ENCODE measurements at places on chromosomes 12 and 14.

- peak; percentile 80 for DNase-seq
Measured at GRCh38 chr12:117284140-117284539, 77.3 kb downstream of the NOS1 start.

DNA sequence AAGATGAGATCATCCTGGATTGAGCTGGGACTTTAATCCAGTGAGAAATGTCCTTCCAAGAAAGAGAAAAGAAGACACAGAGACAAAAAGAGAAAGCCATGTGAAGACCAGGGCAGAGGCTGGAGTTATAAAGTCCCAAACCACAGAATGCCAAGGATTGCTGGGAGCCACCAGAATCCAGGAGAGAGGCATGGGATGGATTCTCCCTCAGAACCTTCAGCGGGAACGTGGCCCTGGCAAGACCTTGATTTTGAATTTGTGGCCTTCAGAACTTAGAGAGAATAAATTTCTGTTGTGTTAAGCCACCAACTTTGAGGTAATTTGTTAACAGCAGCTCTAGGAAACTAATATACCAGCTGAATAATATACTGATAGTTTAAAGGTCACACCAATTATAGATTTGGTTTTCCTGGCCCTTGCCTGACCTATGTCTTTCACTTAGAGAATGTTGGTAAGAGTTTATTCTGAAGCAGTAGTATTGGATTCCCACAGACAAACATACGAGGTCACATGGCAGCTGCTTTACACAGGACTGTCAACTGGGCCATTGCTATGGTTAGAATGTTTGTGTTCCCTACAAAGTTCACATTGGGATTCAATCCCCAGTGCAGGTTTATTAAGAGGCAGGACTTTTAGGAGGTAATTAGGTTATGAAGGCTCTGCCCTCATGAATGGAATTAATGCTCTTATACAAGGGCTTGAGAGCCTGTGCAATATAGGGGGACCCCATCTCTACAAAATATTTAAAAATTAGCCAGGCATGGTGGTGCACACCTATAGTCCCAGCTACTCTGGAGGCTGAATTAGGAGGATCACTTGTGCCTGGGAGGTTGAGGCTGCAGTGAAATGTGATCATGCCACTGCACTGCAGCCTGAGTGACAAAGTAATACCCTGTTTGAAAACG is 156.5 kb upstream of the EEA1 start:
- no peak for DNase-seq

DNA sequence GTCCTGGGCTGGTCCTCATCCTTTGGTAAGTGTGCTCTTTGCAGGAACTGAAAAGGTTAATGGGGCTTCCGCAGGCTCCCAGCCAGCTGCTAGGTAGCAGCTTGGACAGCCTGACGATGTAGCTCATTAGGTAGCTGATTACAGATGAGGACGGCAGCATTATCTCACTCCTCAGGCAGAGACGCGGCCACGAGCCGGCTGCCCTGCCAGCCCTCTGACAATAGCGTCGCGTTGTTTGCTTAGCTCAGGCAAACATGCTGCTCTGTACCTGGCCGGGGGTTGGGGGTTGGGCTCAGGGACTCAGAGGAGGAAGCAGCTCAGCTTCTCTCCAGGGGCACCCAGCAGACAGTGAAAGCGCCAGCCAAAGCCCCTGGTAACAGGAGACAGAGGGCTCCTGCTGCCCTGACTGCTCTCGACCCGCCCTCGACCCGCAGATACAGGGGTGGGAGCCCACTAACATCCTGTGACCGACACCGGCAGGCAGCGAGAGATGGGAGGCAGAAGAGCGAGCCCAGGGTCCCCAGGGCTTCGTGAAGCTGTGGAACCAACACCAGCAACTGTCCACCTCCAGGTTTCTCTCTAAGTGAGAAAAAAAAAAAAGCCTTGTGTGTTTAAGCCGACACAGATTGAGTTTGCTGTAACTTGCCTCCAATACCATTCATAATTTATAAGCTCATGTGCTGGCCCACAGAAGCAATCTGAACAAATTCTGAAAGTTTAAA is 53.4 kb upstream of the DLK1 start:
- peak; percentile 95 for DNase-seq

GRCh38 chr12:121300083-121300819 is 3.7 kb upstream of the CAMKK2 start:
- no peak for DNase-seq

DNA sequence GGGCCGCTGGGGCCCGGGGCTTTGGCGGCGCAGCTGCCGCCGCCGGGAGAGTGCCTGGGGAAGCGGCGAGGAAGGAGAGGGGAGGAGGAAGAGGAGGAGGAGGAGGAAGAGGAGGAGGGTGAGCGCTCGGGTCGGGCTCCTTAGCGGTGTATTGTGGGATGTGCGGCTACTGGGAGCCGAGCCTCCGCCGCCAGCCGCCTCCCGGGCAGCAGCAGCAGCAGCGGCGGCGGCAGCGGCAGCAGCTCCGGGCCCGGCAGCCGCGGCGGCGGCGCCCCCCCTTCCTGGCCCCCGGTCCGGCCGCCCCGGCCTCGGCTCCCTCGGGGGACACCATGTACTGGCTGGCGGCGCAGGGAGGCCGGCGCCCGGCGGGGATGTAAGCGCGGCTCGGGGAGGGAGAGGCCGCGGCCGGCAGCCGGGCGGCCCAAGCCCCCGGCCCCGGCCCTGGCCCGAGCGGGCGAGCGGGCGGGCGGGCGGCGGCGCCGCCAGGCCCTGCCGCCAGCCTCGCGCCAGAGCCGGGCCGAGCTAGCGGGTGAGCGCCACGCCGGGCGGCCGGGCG is at the start of gene SETD1B:
Gene SETD1B, plus strand, starts transcription at position 149 of the 556 bp plus-strand sequence. CDS start 729 bp downstream, outside the sequence.
- DNase-seq, result no peak

- DNase-seq, result no peak
Measured at GRCh38 chr14:52992236-52992870, 41.5 kb upstream of the FERMT2 start.

GRCh38 chr12:57623385-57623784 is 9.6 kb downstream of the B4GALNT1 start:
- no peak for DNase-seq

DNA sequence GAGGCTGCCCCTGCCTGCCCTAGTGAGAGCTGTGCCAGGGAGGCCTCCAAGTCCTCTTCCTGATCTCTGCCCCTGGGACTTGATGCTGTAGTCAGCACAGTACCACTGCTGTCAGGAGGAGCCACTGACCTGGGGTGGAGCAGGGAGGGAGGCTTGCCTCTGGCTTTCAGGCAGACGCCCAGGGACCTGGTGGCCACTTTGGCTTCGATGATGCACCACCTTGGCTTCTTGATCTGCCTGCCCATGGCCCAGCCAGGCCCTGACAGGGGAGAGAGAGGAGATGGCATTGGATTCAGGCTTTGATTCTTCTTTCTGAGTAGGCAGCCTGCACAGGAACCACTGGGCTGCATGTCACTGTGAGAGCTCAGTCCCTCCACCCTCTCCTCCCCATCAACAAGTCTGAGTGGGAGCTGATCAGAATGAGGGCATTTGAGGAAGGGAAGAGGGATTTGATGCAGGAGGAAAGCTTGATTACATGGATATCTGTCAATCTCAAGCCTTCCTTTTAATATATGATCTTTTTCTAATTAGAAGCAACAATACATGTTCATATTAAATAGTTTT is 24.7 kb downstream of the TMEM63C start:
- DNase-seq, result no peak

- no peak for DNase-seq
Measured at GRCh38 chr12:26936559-26937442, 980 bp downstream of the INTS13 start.

DNA sequence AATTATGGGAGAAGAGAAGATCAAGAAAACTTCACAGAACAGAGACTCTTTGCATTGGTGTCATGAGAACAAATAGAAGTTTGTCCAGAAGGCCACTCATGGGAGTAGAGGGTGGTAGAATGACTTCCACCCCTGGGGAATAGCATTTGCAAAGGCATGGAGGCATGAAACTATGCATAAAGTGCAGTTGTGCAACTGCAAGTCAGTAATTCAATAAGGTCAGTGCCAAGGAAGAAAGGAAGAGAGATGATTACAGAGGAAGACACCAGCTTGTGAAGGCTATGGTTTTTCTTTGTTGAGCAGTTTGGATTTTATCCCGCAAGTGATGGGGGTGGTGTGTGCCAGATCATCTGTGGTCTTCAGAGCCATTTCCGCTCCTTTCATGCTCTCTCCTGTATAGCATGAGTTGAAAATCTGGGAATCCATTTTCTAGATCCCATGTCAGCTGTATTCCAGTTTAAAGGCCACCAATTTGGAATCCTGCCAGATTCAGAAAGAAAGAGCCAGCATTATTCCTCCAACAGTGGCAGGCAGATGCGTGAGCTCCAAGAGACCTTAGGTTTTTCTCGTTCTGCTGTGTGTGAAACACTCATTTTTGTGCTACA is 67.6 kb upstream of the GRIN2B start:
- DNase-seq, result no peak

- DNase-seq, result no peak
Measured at GRCh38 chr14:61387076-61387475, 65.7 kb downstream of the PRKCH start.

DNA sequence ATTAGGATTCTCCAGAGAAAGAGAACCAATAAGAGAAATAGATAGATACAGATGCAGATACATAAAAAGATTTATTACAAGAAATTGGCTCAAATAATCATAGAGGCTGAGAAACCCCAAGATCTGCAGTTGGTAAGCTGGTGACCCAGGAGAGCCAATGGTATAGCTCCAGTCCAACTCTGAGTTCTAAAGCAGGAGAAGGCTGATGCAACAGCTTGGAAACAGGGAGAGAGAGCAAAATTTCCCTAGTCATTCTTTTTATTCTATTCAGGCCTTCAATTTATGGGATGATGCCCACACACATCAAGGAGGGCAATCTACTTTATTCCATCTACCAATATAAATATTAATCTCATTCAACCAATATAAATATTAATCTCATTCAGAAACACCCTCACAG is 218.2 kb downstream of the PRKD1 start:
- DNase-seq, result no peak

DNA sequence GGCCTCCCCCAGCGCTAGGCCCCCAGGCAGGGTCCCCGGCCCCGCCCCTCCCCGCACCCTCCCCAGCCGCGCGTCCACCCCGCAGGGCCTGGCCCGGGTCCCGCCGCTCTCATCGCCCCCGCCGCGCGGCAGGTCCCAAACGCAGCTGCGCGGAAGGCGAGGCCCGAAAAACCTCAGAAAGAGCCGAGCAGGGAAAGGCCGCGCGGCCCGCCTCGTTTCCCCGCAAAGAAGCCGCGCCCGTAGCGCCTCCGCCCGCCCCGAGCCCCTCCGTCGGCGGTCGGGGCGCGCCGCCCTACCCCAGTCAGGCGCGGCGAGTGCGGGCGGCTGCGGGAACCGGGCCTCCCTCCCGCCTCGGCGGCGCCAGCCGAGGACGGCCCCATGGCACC is 324 bp downstream of the POLE start:
- DNase-seq, result no peak

- no peak for DNase-seq
Measured at GRCh38 chr14:101192661-101193000, 289.1 kb upstream of the RTL1 start.

DNA sequence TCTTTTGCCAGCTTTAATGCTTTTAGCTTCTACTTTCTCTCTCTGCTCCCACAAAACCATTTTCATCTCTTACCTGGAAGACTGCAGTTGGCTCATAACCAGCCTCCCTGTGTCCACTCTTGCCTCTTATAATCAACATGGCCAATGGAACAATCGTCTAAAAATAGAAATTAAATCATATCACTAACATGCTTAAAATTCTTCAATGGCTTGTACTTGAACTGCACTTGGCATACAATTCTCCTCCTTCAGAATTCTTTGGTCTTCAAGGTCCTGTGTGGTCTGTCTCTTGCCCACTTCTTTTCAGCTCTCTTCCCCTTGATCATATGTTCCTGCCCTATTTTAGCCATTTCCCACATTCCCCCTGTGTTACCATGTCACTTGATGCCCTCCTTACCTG is 342.2 kb downstream of the ATP23 start:
- no peak for DNase-seq

- peak; percentile 42 for DNase-seq
Measured at GRCh38 chr14:61730756-61731373, 31.4 kb upstream of the SNAPC1 start.

GRCh38 chr12:110705309-110705708 is 16.4 kb upstream of the HVCN1 start:
- no peak for DNase-seq

DNA sequence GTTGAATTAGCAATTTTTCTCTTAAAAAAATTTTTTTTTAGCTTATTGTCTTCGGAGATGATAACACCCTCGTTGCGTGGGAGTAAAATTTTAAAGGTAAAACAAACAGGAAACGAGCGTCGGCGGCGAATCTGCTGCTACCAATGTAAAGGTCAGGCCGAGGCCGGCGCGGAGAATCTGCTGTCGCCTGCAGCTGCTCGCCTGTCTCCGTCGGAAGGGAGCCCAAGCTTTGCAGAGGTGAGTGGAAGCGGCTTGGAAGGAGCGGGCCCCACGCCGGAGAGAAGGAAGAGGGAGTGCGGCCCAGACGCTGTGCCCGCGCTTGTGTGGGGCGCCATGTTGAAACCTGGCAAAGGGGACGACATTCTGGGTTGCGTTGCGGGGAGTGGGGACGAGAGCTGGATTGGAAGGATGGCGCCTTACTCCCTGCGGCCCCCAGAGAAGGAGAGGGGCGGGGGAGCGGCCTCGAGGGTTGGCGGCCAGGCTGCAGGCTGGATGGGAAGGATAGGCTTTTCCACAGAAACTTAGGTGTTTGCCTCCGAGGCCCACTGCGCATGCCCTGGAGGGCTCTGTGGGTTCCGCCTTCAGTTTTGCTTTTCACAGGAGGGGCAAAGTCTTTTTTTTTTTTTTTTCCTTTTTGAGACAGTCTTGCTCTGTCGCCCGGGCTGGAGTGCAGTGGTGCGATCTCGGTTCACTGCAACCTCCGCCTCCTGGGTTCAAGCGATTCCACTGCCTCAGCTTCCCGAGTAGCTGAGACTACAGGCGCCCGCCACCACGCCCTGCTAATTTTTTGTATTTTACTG is at the start of gene SNRNP35:
Gene SNRNP35, plus strand, starts transcription at position 160 of the 800 bp plus-strand sequence. CDS start 7,402 bp downstream, outside the sequence.
- DNase-seq, result peak; percentile 57

DNA sequence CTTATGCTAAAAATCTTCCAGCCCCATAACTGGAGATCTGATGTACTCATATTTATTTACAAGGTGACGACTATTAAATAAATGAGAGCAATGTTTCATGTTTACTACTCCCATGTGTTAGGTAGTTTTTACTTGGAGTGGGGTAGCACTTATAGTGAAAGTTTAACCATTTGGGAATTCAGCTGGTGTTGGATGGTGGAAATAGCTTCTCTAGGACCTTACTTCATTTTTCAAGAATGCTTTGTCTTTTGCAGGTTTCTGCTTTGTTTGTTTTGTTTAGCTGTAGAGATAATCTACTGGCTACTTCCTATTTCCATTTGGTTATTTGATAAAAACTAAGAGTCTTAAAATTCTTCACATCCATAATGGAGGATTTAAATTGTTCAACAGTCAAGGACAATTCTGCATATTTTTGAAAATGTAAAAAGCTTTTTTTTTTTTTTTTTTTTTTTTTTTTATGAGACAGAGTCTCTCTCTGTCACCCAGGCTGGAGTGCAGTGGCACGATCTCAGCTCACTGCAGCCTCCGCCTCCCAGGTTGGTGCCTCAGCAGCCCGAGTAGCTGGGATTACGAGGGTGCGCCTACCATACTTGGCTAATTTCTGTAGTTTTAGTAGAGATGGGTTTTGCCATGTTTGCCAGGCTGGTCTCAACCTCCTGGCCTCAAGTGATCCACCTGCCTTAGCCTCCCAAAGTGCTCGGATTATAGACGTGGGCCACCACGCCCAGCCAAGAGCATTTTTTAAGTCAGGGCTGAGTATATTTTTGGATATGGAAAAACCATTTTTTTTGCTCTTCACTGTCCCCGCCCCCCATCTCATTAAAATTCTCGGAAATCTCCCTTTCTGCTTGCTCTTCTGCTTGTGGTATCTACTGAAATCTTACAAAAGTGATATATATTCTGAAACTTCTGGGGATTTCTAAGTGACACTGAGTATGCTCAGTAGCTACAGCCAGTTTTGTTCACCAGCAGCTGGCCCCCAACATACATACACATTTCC is 1.4 kb upstream of the ABCD2 start:
- DNase-seq, result no peak

Measured in NCI-H1694 (cell line).